ENCODE measurements at places on chromosomes 16 and 17. TPM values are rescaled to one million over a fixed set of nuclear protein-coding genes. Genes with fewer than 3 reads are reported as not detected.

Gene ITGAL
- not detected for total RNA-seq

Gene CSH1
- not detected for total RNA-seq

Gene CSF3
- not detected for total RNA-seq

Gene PVALEF
- 0.67 TPM for total RNA-seq

Gene TSPOAP1
- total RNA-seq = 92.1 TPM

Gene CETP
- 0.27 TPM for total RNA-seq

Gene CDK5R1
- 1.7 TPM for total RNA-seq

Gene LITAF
- total RNA-seq = 21.4 TPM

Gene EFNB3
- total RNA-seq = 70.3 TPM

Gene GRAP
- total RNA-seq = 1.5 TPM

Data from cardiac muscle cell (in vitro differentiated cells and primary cell).